Sigmoid colon (tissue), 7 donors: ENCODE measurements at places on chromosomes 7 and 10. TPM values are rescaled to one million over a fixed set of nuclear protein-coding genes. Genes with fewer than 3 reads are reported as not detected.

NYAP1 gene
- not detected for polyA plus RNA-seq

WNT8B gene
- polyA plus RNA-seq, result not detected

IGFBP3 gene
- polyA plus RNA-seq, result 44.9 TPM

CYP26C1 gene
- not detected for polyA plus RNA-seq

GIMAP5 gene
- 39.4 TPM for polyA plus RNA-seq

AOC1 gene
- polyA plus RNA-seq, result 155 TPM

SPDYE8 gene
- polyA plus RNA-seq, result not detected

TMEM178B gene
- polyA plus RNA-seq, result not detected

METTL27 gene
- polyA plus RNA-seq, result 2.1 TPM

ZC3HAV1L gene
- polyA plus RNA-seq, result 1.9 TPM

CALHM1 gene
- not detected for polyA plus RNA-seq

GNB2 gene
- polyA plus RNA-seq, result 236 TPM

COBL gene
- 27.3 TPM for polyA plus RNA-seq

DNAH11 gene
- under 0.01 TPM for polyA plus RNA-seq

SYPL1 gene
- polyA plus RNA-seq, result 24.3 TPM
